ENCODE measurements at places on chromosomes 7 and 10.
A peak's percentile ranks its signal among the peaks of the same experiment; 100 is the strongest.

- DNase-seq: no peak
These were observed 229.2 kb downstream of the TCERG1L start for GRCh38 chr10:131082201-131082850.

- no peak for DNase-seq
These were observed 27.2 kb upstream of the ZNF273 start for GRCh38 chr7:64875658-64876406.

DNA sequence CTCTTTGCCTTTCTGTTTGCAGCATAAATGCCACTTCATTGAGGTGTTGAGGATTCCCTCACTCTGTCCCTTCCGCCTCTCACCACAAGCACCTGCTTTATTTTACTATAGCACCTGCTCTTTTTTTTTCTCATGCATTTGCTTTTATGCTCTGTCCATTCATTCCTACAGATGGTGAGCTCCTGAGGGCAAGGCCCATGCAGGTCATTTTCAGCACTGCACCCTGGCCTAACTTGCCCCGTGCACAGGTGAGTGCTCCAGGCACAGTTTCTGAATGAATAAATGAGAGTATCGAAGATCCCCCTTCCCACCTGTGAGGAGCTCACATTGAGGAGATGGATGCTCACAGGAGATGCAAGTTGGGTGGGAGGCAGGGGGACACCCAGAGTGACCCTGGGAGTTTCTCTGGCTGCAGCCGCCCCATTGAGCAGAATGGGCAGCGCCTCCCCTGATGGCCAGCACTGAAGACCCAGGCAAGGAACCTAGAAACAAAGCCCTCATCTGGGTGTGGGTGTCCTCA is 1.2 kb upstream of the AKR1E2 start:
- no peak for DNase-seq

DNA sequence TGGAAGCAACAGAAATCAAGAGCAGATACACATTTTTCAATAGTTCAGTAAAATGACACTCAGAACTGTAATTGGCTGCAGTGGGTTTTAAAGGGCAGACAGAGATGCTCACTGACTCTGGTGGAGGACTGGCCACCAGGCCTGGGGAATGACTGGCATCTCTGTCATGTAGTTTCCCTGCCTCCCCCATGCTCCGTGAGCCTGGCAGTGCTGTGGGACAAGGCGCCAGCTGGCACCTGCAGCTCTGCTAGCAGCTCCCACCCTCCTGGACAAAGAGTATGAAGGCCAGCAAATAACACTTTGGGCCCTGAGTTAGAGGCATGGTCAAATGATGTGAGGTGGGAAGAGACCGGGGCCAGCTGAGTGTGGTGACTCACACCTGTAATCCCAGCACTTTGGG is 15.0 kb downstream of the TSPAN33 start:
- DNase-seq: no peak

GRCh38 chr7:36086571-36086970 is 66.5 kb upstream of the EEPD1 start:
- DNase-seq: no peak

- no peak for DNase-seq
These were observed 146.1 kb upstream of the FAM20C start for GRCh38 chr7:46123-46829.

DNA sequence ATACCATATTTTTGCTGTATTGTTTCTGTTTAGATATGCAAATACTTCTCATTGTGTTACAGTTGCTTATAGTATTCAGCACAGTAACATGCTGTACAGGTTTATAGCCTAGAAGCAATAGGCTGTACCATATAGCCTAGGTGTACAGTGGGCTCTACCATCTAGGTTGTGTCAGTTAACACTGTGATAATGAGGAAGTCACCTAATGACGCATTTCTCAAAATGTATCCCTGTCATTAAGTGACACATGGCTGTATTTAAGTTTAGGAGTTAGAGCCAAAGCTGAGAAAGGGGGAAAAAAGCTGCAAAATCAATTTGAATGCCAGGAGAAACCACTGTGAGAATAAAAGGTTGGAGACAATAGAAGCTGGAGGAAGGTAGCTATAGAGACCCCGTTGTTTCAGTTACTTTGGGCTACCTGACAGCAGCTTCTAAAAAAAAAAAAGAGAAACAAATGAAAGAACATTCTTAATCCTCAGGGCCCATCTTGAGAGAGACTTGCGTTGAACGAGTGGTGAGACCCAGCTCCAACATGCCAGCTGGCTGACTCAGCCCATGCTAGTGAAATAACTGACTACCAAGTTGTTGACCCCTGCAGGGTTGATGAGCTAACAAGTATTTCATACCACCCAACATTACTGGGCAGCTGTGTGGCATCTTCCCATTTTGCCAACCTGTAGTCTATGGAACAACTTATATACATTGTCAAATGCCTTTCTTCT is 8.7 kb downstream of the STARD3NL start:
- DNase-seq: no peak

DNA sequence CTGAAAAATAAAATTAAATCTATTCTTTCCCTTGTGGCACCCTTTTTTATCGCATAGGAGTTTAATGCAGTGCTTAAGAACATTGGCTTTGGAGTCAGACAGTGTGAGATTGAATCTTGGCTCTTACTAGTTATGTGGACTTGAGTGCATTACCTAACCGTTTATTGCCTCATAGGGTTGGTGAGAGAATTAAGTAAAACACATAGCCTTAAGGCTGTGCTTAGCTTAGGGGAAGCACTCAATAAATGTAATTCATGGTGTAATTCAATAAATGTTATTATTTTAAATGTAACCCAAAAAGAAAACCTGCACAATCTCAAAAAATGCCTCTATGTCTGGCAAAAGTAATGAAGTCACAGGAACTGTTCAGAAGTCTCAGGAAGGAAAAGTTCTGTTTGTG is 2.7 kb downstream of the STK17A start:
- peak; percentile 41 for DNase-seq

DNA sequence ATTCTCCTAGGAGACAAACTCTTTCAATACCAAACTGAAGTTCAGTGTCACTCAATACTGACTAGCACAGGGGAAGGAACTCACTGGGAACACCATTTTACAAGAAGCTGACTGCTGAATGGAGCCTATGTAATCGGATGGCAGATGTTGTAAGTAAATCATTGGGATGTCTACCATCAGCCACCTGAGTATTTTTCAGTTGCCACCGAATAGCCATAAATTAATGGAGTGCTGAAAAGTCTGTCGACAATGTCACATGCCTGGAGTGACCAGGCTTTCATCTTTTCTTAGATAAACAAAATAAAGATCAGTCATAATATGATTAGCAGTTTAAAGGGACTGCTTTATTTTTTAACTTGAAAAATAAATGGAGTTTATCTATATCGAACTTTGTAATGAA is 145.9 kb upstream of the SEMA3E start:
- no peak for DNase-seq

DNA sequence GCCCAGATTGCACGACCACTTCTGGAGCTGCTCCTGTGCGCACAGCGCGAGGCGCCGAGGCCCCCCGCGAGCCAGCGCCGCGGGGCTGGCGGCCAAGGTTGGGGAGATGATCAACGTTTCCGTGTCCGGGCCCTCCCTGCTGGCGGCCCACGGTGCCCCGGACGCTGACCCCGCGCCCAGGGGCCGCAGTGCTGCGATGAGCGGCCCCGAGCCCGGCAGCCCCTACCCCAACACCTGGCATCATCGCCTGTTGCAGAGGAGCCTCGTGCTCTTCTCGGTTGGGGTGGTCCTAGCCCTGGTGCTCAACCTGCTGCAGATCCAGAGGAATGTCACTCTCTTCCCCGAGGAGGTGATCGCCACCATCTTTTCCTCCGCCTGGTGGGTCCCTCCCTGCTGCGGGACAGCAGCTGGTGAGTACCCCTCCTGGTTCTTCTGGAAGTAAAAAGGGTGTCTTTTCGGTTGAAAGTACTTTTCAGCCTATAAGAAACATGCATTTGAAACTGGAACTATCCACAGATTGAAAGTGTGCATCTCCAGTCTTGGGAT is 683 bp downstream of the INSIG1 start:
- DNase-seq: no peak

DNA sequence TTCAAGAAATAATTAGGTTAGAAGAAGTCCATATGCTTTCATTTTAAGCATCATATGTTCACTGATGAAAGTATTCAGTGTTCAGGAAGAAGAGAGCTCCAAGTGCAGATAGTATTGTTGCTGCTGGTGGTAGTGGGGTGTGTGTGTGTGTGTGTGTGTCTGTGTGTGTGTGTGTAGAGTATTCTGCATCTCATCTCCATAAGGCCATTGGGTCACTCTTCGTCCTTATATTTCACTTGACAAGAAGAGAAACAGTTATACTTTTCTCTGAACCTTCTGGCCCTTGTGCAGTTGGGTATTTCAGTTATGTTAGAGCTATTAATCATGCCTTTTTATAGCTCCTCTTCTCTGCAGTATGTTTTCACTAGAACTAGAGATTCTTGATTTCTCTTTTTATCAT is 26.2 kb downstream of the ADAM22 start:
- no peak for DNase-seq

GRCh38 chr10:133128126-133129070 is 31.6 kb upstream of the KNDC1 start:
- no peak for DNase-seq

DNA sequence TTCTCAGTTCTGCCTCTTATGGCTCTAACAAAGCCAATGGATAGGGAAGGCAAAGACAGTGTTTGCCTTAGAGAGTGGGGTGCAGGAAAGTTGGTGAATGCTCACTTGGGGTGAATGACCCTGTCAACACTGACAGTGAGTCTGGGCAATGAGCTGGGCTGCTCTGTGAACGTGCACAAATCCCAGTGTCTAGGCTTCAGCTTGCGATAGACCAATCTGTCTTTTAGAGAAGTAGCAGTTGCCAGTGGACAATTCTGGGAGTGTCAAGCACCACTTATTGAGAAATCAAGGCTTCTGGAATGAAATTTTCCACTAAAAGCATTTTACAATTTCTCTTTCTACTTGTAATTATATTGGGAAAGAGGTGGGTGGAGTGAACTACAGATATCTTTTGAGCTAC is 141.4 kb downstream of the HERPUD2 start:
- DNase-seq: no peak

DNA sequence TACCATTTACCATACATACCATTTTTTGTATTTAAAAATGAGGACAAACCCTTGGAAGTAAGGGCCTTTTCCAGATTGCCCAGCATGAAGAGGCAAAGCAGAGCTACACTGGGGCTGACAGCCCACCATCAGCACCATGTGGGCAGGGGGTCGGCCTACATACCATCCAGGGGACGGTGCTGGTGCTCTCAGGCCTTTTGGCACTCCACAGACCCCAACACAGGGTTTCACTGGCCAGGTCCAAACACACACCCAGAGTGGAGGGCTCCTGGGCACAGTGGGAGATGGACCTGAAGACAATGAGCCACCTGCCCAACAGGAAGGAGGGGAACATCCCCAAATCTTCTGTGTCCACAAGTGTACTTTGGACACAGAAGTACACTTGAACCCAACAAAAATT is 69.2 kb upstream of the CAMK2B start:
- no peak for DNase-seq

Data from T47D (cell line).